ENCODE measurements at places on chromosomes 1 and 21.

GRCh38 chr1:64229307-64229706, 25.9 kb downstream of the UBE2U start:
- peak; percentile 82 for DNase-seq

DNA sequence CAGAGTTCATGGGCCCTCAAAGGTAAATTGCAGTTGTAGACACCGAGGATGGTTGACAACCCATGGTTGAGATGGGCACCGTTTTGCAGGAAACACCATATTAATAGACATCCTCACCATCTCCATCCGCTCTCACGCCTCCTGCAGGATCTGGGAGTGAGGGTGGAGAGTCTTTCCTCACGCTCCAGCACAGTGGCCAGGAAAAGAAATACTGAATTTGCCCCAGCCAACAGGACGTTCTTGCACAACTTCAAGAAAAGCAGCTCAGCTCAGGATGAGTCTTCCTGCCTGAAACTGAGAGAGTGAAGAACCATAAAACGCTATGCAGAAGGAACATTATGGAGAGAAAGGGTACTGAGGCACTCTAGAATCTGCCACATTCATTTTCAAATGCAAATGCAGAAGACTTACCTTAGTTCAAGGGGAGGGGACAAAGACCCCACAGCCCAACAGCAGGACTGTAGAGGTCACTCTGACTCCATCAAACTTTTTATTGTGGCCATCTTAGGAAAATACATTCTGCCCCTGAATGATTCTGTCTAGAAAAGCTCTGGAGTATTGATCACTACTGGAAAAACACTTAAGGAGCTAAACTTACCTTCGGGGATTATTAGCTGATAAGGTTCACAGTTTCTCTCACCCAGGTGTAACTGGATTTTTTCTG, 9.3 kb downstream of the SLAMF8 start:
- DNase-seq: no peak

GRCh38 chr1:200081151-200081968, 53.9 kb downstream of the NR5A2 start:
- DNase-seq: peak; percentile 25

DNA sequence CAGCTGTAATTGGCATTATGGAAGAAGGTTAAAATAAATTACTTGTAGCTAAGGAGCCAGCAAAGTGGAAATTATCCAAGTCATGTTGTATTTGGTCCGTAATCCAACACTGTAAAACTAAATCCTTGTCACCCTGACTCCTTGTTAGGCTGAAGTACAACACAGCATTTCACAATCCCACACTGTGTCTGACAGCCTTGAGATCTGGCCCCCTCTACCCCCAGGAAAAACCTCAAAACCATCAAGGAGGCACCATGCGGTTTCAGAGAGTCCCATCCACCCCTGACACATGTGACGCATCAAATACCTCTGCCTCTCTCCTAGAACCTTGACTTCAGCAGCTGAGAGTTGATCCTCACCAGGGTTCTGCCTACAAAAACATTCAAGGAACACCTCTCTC, 41.0 kb downstream of the LMX1A start:
- DNase-seq: no peak

- DNase-seq: peak; percentile 56
Observed at GRCh38 chr1:59008599-59009347, 224.9 kb upstream of the JUN start.

DNA sequence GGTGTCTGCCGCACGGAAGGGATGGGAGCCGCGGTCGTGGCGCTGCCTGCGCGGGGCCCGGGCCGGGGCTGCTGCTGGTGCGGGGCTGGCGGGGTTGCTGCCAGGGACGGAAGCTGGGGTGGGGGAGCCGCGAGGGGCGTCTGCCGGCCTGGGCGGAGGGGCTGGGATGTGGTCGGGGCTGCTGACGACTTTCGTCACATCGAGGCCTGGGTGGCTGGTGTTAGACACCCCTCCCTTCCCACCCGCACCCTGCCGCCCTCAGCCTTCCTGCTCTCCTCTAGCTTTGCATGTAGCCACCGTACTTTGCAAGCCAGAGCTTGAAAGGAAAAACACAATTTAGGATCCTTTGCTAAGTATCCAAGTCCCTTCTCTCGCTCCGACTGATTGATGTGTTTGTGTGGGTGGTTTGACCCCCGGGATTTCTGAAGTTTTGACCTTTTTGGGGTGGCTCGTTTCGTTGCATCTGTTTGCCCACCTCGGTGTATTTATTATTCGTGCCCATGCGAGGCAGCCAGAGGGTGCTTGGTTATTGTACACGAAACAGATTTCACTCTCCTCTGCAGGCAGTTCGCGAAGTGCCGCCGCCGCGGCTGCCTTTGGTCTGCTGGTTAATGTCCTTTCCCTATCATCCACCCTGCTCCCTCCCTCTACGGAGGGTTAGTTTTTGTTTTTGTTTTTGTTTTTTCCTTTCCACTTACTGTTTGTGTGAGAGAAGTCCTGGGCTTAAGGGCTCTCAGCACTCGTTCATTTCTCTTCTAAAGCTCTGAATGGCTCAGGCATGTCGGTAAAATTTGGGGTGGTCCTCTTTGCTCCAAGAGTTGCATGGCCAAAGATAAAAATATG, 868 bp downstream of the C1orf21 start:
- DNase-seq: peak; percentile 55

DNA sequence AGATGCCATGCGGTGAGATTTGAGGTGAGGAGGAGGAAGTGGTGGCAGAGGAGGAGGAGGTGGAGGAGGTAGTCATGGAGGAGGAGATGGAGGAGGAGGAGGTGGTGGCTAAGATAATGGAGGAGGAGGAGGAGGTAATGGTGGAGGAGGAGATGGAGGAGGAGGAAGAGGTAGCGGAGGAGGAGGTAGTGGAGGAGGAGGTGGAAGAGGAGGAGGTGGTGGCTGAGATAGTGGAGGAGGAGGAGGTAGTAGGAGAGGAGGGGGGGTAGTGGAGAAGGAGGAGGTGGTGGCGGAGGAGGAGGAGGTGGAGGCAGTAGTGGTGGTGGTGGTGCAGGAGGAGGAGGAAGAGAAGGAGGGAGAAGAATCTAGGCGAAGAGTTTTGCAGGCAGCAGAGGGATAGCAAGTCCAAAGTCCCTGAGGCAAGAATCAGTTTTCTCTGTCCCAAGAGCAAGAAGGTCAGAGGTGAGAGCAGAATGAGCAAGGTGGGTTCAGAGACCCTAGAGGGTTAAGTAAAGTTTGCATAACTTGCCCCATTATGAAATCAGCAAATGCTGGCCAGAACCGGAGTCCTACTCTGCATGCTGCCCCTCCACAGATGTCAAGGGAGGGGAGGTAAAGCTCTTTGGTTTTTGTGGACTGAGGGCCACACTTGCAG, 38.9 kb upstream of the GNPAT start:
- DNase-seq: no peak

DNA sequence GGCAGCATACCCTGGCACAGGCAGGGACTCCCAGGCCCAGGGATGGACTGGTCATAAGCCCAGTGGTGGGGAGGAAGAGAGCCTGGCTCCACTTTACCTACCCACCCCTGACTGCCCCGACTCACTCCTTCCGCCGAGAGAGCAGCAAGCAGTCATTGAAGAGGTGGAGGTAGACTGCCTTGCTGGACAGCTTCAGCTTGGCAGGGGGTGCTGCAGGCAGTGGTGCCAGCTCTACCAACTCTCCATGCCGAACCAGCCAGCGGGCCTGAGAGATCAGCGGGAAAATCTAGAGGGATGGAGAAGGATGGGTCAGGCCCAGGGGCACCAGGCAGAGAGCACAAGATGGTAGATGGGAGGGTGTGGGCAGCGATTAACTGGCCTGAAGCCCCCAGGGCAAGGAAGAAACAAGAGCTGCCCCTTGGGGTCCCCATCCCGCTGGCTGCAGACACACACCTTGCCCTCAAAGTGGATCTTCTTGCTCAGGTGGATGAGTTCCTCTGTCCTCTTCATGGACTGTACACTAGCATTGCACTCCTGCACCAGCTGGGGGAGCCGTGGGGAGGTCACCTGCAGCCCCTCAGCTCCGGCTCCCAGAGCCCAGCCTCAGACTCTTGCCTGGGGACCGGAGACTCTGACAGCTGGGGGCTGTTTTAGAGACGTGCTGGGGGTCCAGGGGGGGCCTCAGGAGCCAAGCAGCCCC, 7.7 kb downstream of the ARHGEF19 start:
- DNase-seq: peak; percentile 65

DNA sequence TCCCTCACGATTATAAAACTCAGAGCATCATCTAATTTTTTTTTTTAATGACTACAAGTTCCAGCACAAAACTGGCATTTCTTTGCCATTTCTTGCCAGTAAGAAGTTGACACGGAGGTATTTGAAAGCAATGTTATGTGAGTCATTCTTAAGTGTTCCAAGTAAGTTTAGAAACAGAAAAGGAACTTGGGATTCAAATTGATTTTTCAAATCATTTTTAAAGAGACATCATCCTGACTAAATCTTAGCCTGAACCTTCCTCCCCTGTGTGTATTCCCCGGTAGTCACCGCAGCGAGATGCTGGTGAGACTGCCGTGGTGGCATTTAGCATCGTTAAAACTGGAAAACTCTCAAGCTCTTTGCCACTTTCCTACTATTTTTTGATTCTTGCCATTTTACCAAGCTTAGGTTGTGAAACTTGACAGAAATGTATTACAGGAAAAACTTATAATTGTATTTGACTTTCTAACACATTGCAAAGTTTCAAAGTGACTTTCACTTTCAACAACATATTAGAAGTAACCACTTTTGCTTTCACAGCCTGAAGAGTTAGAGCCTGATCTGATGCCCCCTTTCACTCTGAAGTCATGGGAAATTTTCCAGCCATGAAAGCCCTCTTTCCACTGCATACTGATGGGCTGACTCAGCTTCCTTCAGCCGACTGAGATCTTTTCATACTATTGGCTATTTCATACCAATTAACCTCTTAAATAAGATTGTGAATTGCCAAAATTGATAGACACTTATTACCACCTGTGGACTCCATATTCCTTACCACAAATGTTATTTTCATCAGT, 61.4 kb downstream of the OLFML2B start:
- DNase-seq: peak; percentile 74

DNA sequence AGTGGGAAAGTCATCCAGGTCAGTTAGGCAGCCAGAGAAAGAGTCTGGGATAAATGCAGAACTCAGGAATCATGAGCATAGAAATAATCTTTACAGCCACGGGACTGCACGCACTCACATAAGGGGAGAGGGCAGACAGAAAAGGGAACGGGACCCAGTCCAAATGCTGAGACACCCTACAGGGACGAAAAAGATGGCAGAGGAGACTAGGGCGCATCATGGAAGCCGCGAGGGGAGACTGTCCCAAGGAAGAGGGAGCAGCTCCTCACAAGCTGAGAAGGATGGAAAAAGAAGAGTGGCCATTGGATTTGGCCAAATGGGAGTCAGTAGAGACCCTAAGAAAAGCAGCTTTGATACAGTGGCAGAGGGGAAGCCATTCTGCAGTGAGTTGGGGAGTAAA, 102.9 kb upstream of the TLR5 start:
- no peak for DNase-seq

DNA sequence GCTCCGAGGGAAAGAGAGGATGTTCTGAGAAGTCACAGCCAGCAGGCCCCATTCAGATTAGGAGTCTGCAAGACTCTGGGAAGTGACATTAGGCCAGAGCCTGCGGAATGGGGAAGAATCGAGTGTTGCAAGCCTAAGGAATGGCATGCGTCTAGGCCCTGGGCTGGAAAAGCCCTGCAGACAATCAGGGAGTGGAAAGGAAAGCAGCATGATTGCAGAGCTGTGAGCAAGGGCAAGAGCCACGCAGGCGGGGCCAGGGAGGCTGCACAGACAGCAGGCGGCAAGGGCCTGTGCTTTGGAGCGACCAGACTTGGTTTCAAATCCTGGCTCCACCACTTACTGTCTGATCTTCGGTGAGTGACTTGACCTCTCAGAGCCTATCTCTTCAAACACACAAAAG, 118.2 kb downstream of the RRAGC start:
- peak; percentile 98 for DNase-seq

GRCh38 chr1:162384601-162385279, 3.2 kb downstream of the C1orf226 start:
- DNase-seq: no peak

- DNase-seq: peak; percentile 80
Observed at GRCh38 chr1:197775282-197776262, at the start of gene DENND1B. DENND1B (minus strand) TSS chr1:197775480; CDS start chr1:197775155, 325 bp downstream.

DNA sequence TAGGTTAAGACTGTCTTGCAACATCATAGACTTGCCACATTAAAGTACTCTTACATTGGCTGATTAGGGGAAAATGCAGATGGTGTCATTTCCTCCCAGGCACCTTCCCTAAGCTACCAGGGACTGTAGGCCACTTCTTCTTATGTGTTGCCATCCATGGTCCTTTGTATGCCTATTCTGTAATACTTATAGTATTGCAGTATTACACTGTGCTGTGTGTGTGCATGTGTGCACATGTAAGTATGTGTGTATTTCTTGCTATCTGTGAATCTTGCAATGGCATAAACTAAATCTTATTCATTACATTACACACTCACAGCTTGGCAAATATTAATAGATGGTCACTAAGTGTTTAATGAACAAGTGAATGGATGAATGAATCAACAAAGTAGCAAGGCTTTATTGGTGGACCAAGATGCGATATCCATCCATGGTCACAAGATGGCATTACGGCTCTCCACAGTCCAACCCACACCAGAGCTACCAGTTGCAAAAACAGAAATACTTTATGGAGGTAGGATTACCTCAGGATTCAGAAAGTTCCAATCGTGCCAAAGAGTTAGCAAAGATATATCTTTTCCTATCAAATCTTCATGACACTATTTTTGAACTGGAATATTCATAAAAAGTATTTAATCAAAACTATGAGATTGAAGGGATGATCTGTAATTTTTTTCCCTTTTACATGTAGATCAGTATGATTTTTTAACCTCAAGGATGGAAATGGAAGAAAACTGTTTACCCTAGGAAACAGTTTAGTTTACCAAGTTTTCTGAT, 160.2 kb downstream of the DENND1B start:
- DNase-seq: peak; percentile 47

GRCh38 chr21:28818663-28819278, 173.9 kb downstream of the LTN1 start:
- no peak for DNase-seq

- DNase-seq: peak; percentile 37
Observed at GRCh38 chr1:176515310-176515709, 52.3 kb downstream of the PAPPA2 start.

GRCh38 chr1:203320591-203321272, 15.4 kb downstream of the BTG2 start:
- DNase-seq: peak; percentile 67

DNA sequence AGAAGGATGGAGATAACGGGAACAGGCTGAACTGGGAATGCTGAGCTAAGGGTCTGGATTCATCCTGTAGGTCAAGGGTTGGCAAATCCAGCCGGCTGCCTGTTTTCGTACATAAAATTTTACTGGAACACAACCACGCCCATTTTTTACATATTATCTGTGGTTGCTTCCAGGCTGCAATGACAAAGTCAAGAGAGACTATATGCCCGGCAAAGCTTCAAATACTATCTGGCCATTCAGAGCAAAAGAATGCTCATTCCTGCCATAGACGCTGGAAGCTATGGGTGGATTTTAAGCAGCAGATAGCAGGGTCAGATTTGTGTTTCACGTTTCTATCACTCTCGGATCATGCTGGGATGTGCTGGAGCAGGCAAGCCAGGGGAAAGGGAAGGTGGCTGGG, 137.9 kb upstream of the EDN2 start:
- no peak for DNase-seq

DNA sequence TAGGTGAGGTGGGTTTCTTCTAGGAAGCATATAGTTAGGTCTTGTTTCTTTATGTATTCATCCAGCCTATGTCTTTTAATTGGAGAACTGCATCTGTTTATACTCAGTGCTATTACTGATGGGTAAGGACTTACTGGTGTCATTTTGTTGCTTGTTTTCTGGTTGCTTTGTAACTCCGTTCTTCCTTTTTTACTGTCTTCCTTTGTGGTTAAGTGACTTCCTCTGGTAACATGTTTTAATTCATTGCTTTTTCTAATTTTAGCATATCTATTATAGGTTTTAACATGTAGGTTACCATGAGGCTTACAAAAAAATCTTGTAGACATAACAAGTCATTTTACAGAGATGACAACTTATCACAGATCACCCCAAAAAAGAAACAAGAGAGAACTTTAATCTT, 160.8 kb downstream of the VAV3 start:
- no peak for DNase-seq

Measured in mesendoderm (in vitro differentiated cells).